ENCODE measurements at places on chromosomes 5 and 9. TPM values are rescaled to one million over a fixed set of nuclear protein-coding genes. Genes with fewer than 3 reads are reported as not detected.

FBXO38 gene
- total RNA-seq: 16.8 TPM

RALGPS1 gene
- 5.8 TPM for total RNA-seq

IFNA13 gene
- total RNA-seq: not detected

SELENOP gene
- total RNA-seq: 139 TPM

PIGO gene
- total RNA-seq: 18.6 TPM

PAPPA gene
- 3.4 TPM for total RNA-seq

JAKMIP2 gene
- 0.20 TPM for total RNA-seq

GRCh38 chr9:95031711-95032461 lies 285.6 kb downstream of the FANCC start:
- no peaks in the 10 kb centered on the region for H3K36me3 ChIP-seq
- H3K4me3 ChIP-seq: no peak overlapping the region
- peak overlapping the region; percentile 88 for H3K27ac ChIP-seq
- DNase-seq: peak; percentile 76
- H3K27me3 ChIP-seq: no peaks in the 10 kb centered on the region

DNA sequence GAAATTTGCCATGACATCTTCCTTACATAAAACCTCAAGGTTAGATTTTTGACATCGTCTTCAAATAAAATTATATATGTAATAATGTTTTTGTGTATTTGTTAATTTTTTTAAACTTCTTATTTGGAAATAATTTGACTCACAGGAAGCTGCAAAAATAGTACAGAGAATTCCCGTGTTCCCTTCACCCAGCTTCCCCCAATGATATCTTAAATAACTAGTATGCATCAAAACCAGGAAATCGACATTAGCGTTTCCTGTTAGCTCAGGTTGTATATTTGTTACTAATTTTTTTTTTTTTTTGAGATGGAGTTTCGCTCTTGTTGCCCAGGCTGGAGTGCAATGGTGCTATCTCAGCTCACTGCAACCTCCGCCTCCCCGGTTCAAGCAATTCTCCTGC lies 86.3 kb upstream of the SPRY4 start:
- no peaks in the 10 kb centered on the region for H3K4me1 ChIP-seq
- no peak overlapping the region for H3K27ac ChIP-seq
- H3K4me3 ChIP-seq: no peak overlapping the region
- DNase-seq: no peak

DNA sequence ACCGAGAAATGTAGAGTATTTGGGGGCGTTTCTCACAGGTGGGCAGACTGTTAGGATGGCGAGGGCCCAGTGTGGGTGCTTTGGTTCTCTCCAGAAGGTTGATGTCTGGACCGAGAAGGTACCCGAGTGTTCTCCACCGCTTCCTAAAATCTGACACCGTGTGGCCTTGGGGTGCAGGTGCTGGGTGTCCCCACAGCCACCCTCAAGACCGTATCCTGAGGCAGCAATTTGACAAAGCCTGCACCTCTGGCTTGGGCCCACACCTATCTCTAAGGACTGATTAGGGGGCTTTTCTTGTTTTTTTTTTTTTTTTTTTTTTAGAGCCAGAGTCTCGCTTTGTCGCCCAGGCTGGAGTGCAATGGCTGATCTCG lies 1.3 kb downstream of the PPP1R26 start:
- no peak for DNase-seq
- peaks cover 24% of the 10 kb centered on the region for H3K36me3 ChIP-seq
- H3K4me3 ChIP-seq: peak overlapping the region; percentile 89
- no peaks in the 10 kb centered on the region for H3K27me3 ChIP-seq
- H3K4me1 ChIP-seq: no peaks in the 10 kb centered on the region
- H3K27ac ChIP-seq: peak overlapping the region; percentile 71

- H3K4me3 ChIP-seq: no peak overlapping the region
- H3K36me3 ChIP-seq: no peaks in the 10 kb centered on the region
- no peaks in the 10 kb centered on the region for H3K4me1 ChIP-seq
- no peaks in the 10 kb centered on the region for H3K27me3 ChIP-seq
- no peak for DNase-seq
- no peak overlapping the region for H3K27ac ChIP-seq
Measured at GRCh38 chr5:41275813-41276512, 62.6 kb upstream of the C6 start.

DNA sequence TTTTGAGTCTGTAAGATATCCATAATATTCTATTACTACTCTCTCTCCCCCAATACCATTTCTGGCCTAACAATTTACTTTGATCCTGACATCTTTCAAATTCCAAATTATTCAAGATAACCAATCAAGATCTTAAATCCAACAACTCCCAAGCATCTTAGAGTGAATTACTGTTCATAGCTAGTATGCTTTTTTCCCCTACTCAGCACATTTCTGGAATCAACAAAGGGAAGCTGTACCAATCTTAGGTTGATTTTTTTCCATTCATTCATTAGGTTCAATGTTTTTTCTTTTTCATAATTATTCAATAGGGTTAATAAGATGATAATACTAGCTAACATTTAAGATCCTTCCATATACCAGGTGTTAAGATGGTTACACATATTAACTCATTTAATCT lies 50.3 kb upstream of the MTMR12 start:
- H3K4me1 ChIP-seq: no peaks in the 10 kb centered on the region
- no peak for DNase-seq
- no peaks in the 10 kb centered on the region for H3K27me3 ChIP-seq
- no peak overlapping the region for H3K4me3 ChIP-seq
- peaks cover 4% of the 10 kb centered on the region for H3K36me3 ChIP-seq
- H3K27ac ChIP-seq: no peak overlapping the region

- no peaks in the 10 kb centered on the region for H3K36me3 ChIP-seq
- H3K4me1 ChIP-seq: no peaks in the 10 kb centered on the region
- no peak overlapping the region for H3K27ac ChIP-seq
- H3K4me3 ChIP-seq: no peak overlapping the region
- no peaks in the 10 kb centered on the region for H3K27me3 ChIP-seq
Measured at GRCh38 chr9:91143162-91143561, 218.6 kb downstream of the AUH start.

DNA sequence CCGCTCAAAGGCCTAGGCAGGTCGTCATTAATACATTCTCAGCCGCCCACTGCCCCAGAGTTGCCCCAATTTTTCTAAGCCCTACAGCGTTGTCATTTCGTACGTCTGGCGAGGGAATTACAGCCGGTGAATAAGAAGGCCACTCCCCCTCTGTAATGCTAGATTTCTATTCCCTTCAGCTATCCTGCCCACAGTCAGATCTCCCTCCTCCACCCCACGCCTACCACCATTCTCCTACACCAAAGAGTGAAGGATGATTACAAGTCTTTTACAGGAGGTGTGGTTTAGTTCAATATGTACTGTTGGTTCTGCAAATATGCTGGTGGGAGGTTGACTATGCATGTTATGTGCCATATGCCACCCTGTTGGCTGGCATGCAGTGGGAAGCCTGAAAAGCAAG lies 83.7 kb upstream of the SMIM15 start:
- no peak overlapping the region for H3K4me3 ChIP-seq
- no peaks in the 10 kb centered on the region for H3K27me3 ChIP-seq
- no peaks in the 10 kb centered on the region for H3K36me3 ChIP-seq
- DNase-seq: no peak
- H3K4me1 ChIP-seq: peaks cover 16% of the 10 kb centered on the region

GRCh38 chr5:142358121-142358520 lies 33.3 kb upstream of the SPRY4 start:
- peaks cover 12% of the 10 kb centered on the region for H3K4me1 ChIP-seq
- no peaks in the 10 kb centered on the region for H3K36me3 ChIP-seq
- no peaks in the 10 kb centered on the region for H3K27me3 ChIP-seq
- H3K4me3 ChIP-seq: no peak overlapping the region
- no peak for DNase-seq
- peak overlapping the region; percentile 92 for H3K27ac ChIP-seq

DNA sequence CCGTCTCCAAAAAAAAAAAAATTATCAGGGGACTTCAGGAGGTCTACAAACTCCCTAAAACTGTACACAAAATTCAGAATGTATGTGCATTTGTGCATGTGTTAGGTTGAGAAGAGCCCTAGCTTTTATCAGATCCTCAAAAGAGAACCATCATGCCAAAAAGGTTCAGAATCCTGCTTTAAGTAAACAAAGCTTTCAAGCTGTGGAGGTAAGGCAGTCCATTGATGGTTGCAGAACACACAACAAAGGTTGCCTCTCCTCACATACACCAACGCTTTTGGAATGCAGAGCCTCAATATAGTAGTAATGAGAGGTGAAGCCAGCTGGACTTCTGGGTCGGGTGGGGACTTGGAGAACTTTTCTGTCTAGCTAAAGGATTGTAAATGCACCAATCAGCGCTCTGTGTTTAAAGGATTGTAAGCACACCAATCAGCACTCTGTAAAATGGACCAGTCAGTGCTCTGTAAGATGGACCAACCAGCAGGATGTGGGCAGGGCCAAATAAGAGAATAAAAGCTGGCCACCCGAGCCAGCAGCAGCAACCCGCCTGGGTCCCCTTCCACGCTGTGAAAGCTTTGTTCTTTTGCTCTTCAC lies 57.9 kb upstream of the RNF38 start:
- H3K27ac ChIP-seq: no peak overlapping the region
- H3K36me3 ChIP-seq: no peaks in the 10 kb centered on the region
- no peak for DNase-seq
- H3K27me3 ChIP-seq: no peaks in the 10 kb centered on the region
